ENCODE measurements at places on chromosomes 5 and 9.

GRCh38 chr9:8346296-8346695, 546.7 kb upstream of the DMAC1 start:
- no peak for DNase-seq

DNA sequence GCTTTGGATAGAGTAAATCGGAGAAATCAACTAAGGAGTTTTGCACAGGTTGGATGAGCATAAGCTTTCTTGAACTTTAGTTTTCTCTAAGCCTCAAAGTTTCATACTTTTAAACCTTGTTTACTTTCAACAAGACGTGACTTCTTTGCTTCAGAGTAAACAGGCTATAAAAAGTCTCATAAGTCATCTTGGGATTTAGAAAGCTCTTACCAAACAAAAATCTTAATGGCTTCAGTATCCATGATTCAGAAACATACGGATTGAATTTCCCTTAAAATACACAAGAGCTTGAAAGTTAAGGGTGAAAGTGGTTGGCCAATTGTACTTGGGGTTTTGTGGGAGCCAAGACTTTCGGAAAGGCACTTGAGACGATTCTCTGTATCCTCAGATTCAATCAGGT, 270.9 kb upstream of the ANKH start:
- DNase-seq, result no peak

DNA sequence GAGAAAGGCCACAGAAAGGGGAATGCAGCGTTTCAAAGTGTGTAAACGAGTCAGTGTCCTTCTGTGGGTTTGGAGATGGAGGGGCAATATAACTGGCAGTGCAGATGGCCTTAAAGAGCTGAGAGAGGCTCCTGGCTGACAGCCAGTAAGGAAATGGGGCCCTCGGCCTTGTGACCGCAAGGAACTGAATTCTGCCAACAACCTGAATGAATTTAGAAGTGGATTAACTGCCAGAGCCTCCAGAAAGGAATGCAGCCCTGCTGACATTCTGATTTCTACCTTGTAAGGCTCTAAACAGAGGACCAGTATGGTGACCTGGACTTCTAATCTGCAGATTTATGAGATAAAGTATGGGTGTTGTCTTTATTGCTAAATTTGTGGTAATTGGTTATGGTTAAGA, 17.5 kb upstream of the NREP start:
- no peak for DNase-seq

DNA sequence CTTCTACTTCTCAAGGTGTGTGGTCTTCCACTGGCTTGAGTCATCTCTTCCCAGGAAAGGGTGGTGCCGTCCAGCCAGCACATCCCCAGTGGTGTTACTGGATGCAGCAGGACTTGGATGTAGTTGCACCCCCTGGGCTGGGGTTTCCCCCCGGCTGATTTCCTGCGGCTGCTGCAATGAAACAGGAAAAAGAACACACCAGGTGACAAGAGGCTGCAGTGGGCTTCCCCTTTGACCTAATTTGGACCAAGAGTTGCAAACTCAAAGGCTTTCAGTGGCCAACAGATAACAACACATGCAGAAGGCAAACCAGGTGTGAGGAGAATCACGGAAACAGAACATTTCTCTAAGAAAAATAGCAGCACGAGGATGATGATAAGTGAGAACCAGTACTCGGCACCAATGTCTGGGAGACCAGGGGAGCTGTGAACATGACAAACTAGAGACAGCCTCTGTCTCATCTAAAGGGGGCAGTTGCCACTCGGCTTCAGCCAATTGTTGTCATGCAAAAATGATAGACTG, 83.7 kb downstream of the PDE6A start:
- DNase-seq, result no peak

- DNase-seq, result no peak
These were observed 126.1 kb downstream of the GPBP1 start for GRCh38 chr5:57299986-57300385.

GRCh38 chr5:863244-863805, 12.5 kb upstream of the ZDHHC11 start:
- DNase-seq, result no peak

- DNase-seq, result no peak
These were observed 19.4 kb downstream of the FXN start for GRCh38 chr9:69054989-69055388.

GRCh38 chr5:8691221-8691620, 822.3 kb downstream of the MTRR start:
- no peak for DNase-seq

- peak; percentile 25 for DNase-seq
These were observed 6.8 kb downstream of the MRPL36 start for GRCh38 chr5:1792842-1793266.

- no peak for DNase-seq
These were observed 24.2 kb upstream of the RNU6ATAC start for GRCh38 chr9:134188386-134189144.

DNA sequence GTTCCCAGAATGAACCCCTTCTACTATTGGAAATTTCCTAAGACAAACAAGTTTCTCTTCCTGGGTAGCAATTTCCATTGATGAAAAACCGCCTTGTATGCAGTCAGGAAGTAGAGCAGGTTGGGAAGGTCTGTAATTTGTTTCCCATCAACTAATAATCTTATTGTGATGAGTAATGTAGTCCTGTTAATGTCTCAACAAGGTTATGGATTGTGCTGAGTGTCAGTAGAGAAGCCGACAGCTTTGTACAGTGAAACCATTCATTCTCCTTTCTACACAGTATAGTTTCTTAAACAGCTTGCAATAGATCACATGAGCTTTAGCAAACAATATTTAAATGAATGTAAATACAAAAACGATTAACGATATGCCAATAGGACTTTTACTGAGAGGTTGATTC, 355.4 kb upstream of the WWC1 start:
- DNase-seq, result no peak

DNA sequence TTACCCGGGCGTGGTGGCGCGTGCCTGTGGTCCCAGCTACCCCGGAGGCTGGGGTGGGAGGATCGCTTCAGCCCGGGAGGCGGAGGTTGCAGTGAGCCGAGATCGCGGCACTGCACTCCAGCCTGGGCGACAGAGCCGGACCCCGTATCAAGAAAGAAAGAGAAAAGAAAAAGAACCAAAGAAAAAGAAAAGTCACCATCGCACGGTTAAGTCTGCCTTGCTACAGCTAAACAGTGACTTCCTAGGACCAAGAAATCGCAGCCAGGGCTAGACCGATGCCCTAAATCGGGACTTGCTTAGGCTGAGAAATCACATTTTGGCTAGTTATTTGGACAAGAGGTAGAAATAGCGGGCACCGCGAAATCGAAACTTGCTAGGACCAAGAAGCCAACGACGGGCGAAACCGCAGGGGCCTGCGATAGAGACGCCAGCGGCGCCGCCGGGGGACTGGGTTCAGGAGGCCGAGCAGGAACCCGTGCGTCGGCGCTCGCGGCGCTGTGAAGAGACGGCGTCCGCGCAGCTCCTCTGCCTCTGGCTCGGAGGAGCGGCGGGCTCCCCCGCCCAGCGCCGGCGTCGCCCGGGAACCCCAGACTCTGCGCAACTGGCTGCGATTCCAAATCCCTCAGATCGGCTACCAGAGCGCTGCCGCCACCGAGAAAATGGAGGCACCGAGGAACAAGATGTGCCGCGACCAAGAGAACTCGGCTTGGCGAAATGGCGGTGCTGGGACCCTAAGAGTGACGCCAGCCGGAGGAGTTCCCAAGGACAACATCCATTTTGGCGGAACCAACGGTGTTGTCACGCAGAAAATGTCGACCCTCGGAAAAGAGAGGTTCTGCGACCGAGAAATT, 26.1 kb upstream of the ANXA2R start:
- peak; percentile 44 for DNase-seq

GRCh38 chr9:37920471-37921167, 16.7 kb upstream of the SLC25A51 start:
- DNase-seq, result no peak

- DNase-seq, result no peak
These were observed 31.1 kb downstream of the RPS23 start for GRCh38 chr5:82246960-82247574.

- DNase-seq, result no peak
These were observed 203.9 kb downstream of the CDK5RAP2 start for GRCh38 chr9:120376101-120376500.

DNA sequence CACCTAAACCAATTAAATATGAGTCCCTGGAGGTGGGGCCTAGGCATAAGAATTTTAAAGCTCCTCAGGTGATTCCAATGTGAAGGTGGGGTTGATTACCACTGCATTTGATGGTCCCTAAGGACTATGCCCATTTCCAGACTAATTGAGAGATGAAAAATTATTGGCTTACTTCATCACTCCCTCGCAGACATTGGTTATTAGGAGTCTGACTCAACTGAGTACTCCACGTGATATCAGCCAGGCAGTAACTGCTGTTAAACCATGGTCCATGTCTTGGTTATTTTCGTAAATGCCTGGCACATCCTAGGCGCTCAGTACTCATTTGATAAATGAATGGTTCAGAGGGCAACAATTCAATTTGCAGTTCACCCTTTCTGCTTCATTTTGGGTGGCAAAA, 54.5 kb downstream of the PUM3 start:
- DNase-seq, result no peak

DNA sequence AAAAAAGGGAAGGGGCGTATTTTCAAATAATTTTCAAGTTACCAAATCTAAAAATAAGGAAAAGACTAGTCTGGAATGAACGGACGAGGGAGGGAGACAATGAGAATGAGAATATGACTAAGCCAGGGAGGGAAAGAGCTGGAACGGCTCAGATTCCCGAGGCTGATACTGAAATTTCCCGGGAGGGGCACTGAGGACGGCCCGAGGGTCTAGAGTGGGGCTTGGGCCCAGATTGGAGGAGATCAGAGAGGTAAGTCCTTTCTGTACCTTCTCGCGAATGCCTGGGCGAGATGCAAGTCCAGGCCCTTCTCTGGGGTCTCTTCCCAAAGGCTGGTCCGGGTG, 3.4 kb upstream of the CCIN start:
- no peak for DNase-seq

- DNase-seq, result no peak
These were observed 34.0 kb downstream of the KLF4 start for GRCh38 chr9:107455425-107456135.

DNA sequence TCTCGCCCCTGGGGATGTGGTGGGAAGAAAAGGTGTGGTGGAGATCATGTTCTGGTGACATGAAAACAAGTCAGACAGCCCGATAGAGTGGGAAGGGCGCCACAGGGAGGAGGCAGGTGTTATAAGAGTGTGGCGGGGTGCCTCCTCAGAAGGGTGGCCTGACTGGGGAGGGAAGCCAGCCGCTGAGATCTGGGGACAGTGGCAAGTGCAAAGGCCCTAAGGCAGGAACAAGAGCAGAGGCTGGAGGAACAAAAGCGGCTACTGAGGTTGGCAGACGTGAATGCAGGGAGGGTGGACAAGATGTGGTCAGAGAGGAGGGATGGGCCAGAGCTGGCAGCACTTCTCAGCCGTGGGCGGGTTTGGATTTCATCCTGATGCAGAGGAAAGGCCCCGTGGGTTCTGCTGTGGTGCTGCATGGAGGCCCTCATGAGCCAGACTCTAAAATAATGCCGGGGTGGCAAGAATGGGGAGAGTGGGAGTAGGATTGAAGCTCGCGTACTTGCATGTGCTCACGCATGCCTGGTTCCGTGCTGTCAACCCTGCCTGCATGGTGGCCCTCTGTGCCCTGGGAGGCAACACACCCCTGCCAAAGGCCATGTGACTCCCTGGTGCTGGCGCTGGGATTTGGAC, 89.2 kb downstream of the MVB12B start:
- no peak for DNase-seq

DNA sequence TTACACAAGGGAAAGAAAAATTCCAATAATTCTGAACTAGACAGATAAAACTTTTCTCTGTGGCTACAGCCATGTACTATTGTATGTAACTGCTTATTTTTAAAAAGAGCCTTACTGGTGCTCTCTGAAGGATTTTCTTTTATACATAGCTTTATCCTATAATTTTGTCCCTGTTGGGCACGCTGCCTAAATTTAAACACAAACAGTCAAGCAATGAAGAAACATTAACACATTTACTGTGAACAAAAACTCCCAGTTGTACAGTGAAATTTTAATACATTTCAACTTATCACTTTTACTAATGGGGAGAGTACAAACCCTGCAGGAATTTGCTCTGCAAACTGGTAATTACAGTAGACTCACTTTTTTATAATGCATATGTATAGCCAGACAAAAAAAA, 273.3 kb downstream of the BNC2 start:
- DNase-seq, result no peak

- DNase-seq, result no peak
These were observed 552.0 kb upstream of the CLINT1 start for GRCh38 chr5:158410976-158411375.

Measured in stimulated activated CD8-positive, alpha-beta memory T cell treated with anti-CD3 and anti-CD28 coated beads, Interleukin-15, amount 100 ng/mL, for 24 hours (primary cell).